ENCODE measurements at places on chromosomes 7 and 10.

GRCh38 chr10:123515661-123516060 is 150.5 kb upstream of the GPR26 start:
- DNase-seq = no peak

GRCh38 chr7:47100817-47101435 is 481.0 kb downstream of the TNS3 start:
- DNase-seq = peak; percentile 66

- no peak for DNase-seq
Measured at GRCh38 chr10:49575489-49576072, 34.5 kb upstream of the SLC18A3 start.

GRCh38 chr7:131606346-131607290 is 50.2 kb upstream of the PODXL start:
- no peak for DNase-seq

DNA sequence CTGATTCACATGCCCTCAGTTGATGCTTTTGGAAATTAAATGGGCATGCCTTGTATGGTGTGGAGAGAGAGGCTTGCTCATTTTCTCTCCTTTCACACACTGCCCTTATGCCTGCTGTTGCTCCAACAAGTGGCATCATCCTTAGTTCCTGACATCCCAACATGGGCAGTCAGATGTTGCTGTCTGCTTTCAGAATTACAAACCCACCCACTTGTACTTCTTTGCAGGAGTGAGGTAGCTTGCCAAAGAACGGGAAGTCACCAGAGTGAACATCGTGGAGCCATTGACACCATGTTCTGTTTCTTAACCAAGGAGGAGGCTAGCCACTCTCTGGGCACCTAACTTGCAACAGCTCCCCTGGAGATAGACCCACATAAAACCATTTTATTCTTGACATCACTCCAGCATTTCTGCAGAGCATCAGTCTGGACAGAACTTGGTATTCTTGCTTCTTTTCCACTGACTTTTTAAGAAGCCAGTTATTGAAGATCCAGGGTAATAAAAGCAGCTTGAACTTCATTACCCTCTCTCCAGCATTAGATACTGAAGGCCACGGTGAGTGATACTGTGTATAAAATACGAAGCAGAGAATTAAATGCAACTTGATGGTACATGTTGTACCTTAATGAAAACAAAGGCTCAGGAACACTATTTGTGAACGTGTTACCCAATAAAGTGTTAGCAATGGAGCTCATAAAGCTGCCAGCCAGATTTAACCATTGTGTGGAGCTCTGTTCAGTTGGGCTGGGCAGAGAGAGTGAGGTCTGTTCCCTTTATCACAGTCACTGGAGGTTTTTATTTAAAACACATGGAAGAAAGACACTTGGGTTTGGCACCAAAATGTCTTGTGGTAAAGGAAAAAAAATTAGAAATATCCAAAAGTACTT is 195.8 kb upstream of the HABP2 start:
- DNase-seq = peak; percentile 91

GRCh38 chr10:102065561-102066398 is 631 bp downstream of the HPS6 start:
- DNase-seq = peak; percentile 25

- no peak for DNase-seq
Measured at GRCh38 chr7:120662291-120662690, 195.7 kb downstream of the TSPAN12 start.

- DNase-seq = peak; percentile 95
Measured at GRCh38 chr10:30353851-30354250, 4.8 kb upstream of the MTPAP start.

DNA sequence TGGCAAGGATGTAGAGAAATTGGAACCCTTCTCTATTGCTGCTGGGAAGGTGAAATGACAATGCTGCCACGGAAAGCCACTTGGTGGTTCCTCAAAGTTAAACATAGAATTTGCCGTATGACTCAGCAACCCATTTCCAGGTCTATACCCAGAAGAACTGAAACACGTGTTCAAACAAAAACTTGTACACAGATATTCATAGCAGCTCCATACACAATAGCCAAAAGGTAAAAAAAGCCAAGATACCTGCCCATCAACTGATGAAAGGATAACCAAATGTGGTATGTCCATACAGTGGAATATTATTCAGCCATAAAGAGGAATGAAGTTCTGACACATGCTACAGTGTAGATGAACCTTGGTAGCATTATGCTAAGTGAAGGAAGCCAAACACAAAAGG is 39.1 kb downstream of the LHPP start:
- no peak for DNase-seq

DNA sequence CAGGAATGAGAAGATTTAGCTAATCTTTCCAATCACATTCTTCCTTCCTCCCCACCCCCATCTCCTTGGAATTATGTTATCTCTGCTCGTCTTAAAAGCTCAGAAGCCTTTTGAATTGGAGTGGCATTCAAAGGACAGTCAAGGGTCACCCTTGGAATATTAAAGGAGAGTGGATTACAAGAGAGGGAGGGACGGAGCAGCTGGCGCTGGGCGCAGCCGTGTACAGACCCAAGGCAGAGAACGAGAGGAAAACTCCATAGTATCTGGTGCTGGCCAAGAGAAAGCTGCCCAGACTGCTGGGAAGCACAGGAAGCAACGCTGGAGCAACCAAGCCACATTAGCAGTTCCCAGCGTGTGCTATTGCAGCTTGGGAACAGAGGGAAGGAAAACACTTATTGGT is 95.7 kb downstream of the POU6F2 start:
- no peak for DNase-seq

DNA sequence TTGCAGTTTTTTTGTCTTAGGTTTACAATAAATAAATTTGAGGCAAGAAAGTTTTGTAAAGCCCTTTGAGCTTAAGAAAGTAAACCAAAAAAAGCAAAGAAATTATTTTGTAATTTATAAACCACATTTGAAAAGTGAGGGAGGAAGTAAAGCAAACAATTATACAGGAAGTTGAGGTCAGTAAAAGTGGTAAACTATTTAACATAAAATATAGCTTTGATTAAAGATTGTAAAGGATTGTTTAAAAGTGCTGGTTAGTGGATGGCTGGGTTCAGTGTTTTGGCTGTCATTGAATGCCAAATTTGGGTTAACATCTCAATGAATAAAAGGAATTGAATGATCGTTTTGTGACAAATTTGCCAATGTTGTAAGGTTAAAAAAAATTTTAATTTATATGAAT is 9.9 kb downstream of the SOSTDC1 start:
- no peak for DNase-seq

GRCh38 chr10:16804123-16804522 is 13.1 kb downstream of the RSU1 start:
- no peak for DNase-seq

DNA sequence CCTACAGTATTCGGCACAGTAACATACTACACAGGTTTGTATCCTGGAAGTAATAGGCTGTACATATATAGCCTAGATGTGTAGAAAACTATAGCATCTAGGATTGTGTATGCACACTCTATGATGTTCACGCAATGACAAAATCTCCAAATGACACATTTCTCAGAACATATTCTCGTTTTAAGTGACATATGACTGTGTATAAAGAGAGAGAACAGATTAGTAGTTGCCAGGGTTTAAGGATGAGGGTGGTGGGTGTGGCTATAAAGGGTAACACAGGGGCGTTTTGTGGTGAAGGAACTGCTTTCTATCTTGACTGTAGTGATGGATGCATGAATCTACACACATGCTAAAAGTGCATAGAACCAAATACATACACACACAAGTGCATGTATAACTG is 101.2 kb downstream of the ARL4A start:
- no peak for DNase-seq

DNA sequence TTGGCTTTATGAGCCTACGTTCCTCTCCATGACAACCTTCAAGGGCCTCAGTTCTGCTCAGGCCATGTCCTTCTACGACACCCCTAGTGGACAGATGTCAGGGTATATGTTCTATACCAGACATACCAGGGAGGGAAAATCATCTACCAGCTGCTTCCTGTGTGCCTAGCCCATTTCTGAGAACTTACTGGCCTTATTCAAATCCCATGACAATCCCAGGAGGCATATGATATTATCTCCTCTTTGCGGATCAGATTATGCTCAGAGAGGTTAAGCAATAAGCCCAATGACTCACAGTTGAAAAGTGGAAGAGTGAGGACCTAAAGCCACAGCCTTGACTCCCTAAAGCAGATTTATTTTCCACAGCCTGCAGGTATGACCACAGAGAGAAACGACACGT is 139.3 kb downstream of the GLI3 start:
- DNase-seq = peak; percentile 88

GRCh38 chr7:122013065-122013464 is 131.0 kb downstream of the AASS start:
- peak; percentile 1 for DNase-seq

- no peak for DNase-seq
Measured at GRCh38 chr7:92696584-92696983, 106.4 kb upstream of the FAM133B start.

DNA sequence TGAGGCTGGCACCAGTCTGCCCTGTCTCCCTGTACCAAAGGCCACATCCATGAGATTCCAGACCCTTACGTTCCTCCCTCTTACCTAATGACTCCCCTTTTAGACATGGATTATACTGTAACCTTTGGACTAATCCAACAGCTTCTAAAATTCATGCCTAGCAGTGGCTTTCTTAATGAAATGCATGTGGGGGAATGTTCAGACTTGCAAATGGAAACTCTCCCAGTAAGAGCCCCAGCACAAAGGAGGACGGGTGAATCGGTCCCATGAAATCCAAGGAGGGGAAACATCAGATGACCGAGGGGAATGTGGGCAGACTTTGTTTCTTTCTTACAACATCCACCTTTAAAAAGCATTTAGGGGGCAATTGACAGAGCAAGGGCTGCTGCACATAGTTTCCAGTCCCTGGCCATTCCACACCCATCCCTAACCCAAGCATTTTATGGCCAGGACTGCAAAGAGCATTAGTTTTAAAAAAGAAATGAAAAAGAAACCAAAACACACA is 71.5 kb downstream of the COL13A1 start:
- peak; percentile 44 for DNase-seq

DNA sequence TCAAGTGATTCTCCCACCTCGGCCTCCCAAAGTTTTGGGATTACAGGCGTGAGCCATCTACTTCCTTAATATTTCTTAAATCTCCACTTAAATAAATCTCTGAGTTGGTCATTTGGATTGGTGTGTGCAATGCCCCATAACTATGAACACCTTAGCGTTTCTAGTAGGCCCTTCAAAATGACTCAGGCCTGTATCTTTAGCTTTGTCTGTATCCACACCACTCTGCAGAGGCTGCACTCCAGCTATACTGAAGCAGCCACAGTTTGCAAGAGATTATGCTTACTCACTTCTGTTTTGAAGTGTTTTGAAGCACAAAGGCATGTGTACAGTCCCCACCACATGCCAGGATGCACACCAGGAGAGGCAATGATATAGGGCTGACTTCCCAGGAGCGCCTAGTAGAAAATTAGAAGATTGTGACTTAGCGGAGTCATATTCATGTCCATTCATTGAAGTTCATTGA is 2.4 kb upstream of the ST7 start:
- no peak for DNase-seq

DNA sequence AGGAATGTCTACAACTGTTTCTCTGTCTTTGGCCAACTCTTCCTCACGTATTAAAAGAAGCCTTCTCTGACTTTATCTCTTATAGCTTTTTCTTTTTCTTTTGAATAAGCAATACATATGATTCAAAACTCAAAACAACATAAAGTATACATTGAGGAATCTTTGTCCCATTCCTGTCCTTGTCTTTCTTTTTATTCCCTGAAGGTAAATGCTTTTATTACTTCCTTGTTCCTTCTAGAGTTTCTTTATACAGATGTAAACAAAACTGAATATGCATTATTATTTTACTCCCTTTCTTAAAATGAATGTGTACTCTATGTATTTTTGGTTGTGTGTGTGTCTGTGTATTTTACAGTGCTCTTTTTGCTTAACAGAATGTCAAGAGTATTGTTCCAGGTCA is 170.1 kb downstream of the CHN2 start:
- DNase-seq = no peak

- DNase-seq = no peak
Measured at GRCh38 chr7:1899951-1900762, 230.1 kb downstream of the ELFN1 start.

GRCh38 chr7:134307320-134307719 is 9.4 kb downstream of the SLC35B4 start:
- DNase-seq = peak; percentile 50

DNA sequence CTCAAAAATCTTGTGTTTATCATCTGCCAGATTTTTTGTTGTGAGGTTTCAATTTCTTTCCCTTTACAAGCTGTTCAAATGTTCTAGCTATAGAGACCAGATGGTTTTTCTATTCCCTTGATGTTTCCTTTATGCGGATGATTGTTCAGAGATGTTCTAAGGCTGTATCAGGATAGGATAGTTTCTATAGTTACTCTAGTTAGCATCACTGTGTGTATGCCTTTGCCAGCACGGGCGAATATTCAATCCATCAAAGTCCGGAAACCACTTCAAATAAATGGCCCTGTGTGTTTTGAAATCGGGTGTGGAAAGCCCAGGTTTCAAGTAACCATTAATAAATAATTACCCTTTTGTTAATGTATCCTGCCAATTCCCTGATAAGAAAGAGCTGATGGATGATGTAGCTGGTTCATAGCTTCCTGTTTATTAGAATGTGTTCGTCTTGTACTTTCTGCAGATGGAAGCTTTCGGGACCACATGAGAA is 149.8 kb upstream of the PRKCQ start:
- no peak for DNase-seq

GRCh38 chr7:135337977-135338550 is 104.4 kb downstream of the STRA8 start:
- DNase-seq = no peak

DNA sequence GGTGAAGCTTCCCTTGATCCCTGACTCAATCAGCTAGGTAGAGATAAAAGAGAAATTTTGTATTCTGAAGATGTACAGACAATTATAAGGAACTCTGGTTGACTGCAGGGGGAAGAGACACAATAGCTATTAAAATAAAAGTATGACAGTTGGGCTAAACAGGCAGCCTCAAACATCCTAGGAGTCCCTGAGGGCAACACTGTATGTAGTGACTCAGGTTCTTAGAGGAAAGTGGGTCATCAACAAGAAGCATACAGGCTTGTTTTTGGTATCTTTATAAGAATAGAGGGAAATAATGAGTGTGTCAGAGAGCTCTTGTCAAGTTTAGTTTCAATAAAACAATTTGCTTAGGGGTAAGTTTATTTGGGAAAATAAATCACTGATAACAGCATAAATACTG is 150.3 kb downstream of the AUTS2 start:
- peak; percentile 33 for DNase-seq

DNA sequence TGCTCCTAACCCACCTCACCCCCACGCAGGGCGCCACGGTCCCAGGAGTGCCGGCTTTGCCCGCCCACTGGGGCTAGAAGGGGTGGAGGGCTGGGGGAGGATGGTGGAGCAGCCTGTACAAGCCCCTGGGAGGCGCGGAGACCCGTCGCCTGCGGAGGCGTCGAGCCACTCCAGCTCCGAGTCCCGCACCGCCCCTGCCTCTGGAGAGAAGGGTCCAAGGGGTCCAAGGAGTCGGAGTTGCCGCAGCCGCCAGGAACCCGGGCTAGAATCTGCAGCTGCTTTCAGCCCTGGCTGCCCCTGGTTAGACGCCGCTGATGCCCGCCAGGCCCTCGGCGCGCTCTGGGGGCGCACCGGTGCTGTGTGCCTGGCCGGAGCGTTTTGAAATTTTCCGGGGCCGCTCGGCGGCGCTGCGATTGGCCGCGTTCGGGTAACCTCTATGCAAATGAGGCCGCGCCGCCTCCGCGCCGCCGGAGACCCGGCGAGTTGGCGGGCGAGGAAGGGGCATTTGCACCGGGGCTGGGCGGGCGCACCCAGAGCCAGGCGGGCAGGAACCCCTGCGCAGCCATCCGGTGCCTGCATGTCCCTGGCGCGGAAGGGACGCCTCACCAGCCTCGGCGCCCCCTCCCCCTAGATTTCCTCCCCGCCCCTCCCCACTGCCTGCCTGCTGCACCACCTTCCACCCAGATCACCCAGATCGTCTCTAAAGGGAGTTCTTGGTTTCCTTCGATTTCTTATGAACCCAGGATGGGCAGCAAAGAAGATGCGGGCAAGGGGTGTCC is at the start of gene HMX2:
TSS of gene HMX2 (plus strand) at position 502 of the 779 bp plus-strand sequence. CDS start at position 745, 243 bp downstream.
- no peak for DNase-seq

Data from AG10803 (cell line).